ENCODE measurements at places on chromosomes 6 and 20.

- DNase-seq, result no peak
Observed at GRCh38 chr20:2390951-2391675, 10.4 kb downstream of the TGM6 start.

GRCh38 chr6:77063494-77063893 lies 399.8 kb downstream of the HTR1B start:
- no peak for DNase-seq

- no peak for DNase-seq
Observed at GRCh38 chr20:51023617-51024155, 779 bp upstream of the KCNG1 start.

- no peak for DNase-seq
Observed at GRCh38 chr6:113597231-113597583, 259.9 kb upstream of the MARCKS start.

GRCh38 chr6:3596766-3597165 lies 139.9 kb upstream of the SLC22A23 start:
- DNase-seq, result no peak

- DNase-seq, result no peak
Observed at GRCh38 chr6:130525408-130525807, 159.6 kb downstream of the TMEM200A start.

DNA sequence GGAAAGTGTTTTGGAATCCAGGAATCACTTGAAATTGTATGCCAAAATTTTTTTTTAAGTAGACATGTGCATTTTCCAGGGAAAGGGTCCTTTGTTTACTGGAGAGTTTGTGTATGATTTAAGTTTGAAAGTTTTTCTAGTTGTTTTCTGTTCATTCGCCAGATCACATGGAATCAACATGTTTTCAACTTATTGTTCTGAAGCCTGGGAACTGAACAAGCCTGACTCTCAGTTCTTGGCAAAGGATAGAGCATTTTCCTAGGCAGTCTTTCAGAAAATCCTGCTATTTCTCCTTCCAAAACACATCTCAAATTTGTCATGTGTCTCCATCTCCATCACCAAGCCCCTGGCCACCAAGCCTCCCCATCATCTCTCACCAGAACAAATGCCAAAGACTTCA lies 374.8 kb downstream of the MAFB start:
- no peak for DNase-seq

GRCh38 chr20:20255099-20255498 lies 112.8 kb upstream of the INSM1 start:
- no peak for DNase-seq

DNA sequence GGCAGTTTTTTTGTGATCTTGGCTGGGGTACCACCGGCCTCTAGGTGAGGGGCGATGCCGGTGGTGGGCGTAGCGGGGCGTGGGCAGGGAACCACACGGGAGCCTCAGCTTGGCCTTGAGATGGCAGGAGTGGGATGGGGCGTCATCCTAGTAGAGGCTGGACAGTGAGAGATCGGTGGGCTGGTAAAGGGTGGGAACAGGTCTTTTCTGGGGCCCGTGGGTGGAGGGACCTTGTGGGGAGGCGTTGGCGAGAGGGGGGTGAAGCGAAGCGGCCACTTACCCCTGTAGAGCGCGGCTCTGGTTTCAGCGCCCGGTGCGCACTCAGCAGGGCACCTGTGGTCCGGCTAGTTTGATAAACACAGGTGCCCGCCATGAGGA lies 12.0 kb downstream of the ITPR3 start:
- no peak for DNase-seq

DNA sequence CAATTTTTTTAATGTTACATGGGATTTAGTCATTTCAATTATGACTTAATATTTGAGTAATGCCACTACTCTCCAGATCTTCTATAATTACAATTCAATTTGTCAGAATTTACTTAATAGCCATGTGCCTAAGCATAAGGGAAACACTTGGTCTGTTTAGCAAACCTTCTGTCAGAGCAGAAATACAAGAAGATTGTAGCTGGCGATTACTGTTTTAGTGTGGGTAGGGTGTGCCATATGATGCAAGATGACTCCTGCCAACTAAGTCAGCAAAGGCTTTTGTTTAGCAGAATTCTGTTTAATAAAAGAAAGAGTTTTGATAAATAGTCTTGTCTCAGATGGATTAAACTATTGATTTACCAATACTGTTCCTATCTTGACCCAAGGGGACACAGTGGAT lies 455.4 kb downstream of the RNF144B start:
- DNase-seq, result no peak

DNA sequence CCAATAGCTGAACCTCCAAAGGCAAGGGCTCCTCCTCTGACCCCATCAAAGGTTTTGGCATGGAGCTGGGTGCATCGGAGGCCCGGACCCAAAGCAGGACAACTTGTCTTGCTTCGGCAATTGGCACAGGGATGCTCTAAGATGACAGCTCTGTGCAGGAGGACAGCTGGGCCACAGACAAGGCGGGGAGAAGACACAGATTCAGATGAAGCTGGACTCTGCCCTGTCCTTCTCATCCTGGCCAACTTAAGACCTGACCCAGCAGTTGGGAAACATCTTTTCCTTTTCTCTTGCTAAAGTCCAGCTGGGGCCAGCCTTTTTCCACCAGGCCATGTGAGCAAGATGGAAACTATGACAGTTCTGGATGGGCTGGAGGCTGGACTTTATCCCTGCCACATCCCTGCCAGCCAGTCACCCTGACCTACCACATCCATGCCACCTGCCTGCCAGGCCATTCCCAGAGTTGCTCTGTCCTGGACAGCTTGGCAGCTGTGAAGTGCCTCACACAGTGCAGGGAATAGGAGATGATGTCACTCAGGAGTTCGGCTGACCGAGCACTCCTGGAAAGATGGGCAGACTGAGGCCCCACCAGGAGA lies 12.7 kb upstream of the PSMF1 start:
- DNase-seq, result no peak

- DNase-seq, result no peak
Observed at GRCh38 chr6:112013051-112013450, 40.9 kb upstream of the CCN6 start.

DNA sequence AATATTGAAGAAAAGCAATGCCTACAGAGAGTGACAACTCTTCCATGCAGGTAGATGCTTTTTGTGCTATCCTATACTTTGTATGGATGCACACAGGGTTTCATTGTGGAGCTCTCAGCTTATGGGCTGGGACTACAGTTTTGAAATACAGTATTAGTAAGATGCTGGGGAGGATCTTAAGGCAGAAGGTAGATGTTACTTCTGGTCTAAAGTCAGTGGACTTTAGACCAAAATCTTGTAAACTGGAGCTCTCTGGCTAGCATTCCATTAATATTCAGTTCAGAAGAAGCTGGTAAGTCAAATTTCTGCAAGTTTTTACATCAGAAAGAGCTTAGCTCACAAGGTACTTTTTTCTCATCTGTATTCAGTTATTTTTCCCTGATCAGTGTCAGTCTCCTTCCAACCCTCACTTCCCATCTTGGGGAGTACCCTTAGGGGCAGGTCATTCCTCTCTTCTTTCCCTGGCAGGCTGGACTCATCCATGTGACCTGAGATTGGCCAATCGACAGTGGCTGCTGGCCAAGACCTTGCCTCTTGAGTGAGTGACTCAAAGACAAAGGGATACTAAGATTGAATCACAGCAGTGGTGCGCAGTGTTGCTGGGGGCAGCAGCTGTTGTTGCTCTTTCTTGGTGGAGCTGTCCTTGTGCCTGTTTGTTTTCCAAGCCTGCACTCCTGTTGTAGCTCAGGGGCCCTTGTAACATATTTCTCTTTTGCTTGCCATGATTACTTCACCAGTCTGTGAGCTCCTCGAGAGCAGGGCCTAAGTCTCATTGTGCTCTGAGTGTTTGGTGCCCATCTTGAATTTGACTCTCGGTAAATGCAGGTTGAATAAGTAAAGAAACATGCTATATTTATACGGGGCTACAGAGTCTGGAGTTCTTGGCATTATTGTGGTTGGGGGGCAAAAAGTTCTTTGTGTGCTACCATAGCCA lies 2.8 kb upstream of the PHF20 start:
- DNase-seq, result peak; percentile 25
